ENCODE measurements at places on chromosomes 5 and 9.

DNA sequence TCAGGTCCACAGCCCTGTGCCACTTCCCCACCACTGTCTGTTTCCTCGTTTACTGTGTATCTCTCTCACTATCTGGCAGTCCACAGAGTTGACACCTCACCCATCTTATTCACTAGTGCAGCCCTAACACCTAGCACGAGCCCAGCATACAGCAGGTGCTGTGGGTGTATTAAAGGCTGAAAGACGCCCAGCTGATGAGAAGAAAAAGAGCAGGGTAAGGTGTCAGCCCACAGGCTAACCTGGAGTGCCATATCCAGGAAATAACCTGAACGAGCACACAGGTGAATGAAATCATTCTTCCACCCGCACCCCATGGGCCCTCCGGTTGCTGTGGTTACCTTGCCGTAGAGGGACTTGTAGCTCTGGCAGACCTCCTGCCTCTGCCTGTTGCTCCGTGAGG lies 18.6 kb downstream of the ANXA6 start:
- DNase-seq, result no peak

DNA sequence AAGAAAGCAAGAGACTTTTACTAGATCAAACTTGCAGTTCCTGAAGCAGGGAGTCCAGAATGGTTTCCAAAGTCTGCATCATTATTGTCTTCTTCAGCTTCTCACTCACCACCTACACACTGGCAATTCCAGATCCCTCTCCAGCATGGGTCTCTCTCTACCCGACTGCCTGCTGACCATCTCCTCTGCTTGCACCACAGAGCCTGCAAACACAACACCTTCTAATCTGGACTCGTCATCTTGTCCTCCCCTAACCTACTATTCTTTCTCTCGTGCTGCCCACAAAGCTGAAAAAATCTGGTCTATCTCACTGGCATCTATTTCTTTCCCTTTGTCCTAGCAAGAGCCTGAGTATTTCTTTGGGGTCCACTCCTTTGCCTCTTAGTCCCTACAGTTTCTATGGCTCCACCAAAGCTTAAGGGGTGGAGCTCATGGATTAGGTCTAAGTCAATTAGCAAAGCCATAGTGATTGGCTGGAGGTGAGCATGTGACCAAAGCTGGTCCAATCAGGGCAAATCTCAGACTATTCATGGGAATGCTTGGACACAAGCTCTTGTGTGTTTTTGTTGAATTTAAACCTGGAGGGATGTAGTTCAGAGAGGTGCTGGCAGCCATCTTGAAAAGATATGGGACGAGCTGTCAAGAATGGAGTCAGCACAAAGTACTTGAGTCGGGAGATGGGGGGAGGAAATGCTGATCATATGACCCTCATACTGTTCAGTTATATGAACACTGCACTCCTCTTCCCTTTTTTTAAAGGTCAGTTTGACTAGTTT lies 63.5 kb downstream of the GALNT12 start:
- no peak for DNase-seq

GRCh38 chr5:82561797-82562196 lies 283.6 kb upstream of the RPS23 start:
- no peak for DNase-seq

- no peak for DNase-seq
Observed at GRCh38 chr5:88093765-88094164, 174.9 kb downstream of the TMEM161B start.

GRCh38 chr5:90881626-90882150 lies 323.1 kb downstream of the ADGRV1 start:
- no peak for DNase-seq
